ENCODE measurements at places on chromosomes 1 and 21. TPM values are rescaled to one million over a fixed set of nuclear protein-coding genes. Genes with fewer than 3 reads are reported as not detected.

DNA sequence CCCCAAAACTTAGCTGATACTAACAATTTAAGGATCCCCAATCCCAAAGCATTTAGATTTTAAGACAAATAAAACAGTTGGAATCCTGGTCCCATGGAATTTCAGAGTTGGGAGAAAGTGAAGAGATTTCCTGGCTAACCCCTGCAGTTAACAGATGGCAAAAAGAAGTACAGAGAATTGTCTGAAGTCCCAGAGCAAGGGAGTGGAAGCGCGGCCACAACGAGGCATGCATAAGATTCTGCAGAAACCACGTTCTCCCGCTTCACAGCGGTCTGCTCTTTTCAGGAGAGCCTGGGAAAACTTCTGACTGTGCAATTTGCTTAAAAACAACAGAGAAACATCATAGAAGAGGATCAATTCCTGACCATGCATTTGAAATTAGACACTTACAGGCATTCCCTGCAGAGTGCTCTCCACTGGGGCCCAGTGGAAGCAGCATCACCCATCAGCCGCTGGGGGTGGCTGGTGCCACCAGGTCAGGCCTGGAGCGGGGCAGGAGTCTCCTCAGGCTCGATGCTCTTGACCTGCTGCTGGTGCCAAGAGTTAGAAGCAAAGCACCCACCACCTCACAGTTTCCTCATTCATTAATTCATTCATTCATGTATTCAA, 226.7 kb upstream of the POU3F1 start:
- DNase-seq = peak; percentile 40

Gene SHE
- polyA plus RNA-seq = 1.6 TPM

DNA sequence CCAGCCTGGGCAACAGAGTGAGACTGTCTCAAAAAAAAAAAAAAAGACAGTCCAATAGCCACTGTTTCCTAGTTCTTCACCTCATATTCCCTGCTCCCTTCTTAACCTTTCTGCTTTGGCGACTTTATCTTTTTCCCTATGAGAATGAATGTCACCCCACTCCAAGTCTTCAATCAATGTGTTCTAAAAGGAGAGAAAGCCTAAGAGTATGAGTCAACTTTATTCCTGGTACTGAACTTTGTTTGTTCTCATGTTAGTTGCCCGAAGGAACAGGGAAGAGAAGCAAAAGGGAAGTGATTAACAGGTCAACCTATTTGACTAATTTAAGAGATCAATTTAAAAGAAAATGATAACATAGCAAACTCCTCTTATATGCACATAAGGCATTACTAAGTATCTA, 39.9 kb upstream of the SLC16A1 start:
- DNase-seq = no peak

- DNase-seq = peak; percentile 15
Observed at GRCh38 chr1:109643385-109644230, 12.3 kb upstream of the GSTM4 start.

DNA sequence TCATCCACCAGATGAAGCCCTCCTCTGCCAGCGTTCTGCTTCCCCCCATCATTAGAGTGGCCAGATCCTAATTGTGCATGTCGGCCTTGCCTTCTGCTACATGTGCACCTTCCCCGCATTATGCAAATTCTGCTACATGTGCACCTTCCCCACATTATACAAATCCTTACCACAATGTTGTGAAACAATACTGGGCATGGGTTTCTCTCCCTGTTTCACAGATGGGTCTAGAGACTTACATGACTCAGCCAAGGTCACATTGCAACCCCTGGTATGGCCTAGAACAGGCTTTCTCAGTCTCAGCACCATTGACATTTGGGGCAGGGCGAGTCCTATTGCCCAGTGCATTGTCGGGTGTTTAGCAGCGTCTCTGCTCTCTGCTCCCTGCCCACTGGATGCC, 1.0 kb upstream of the CELA2A start:
- DNase-seq = no peak

DNA sequence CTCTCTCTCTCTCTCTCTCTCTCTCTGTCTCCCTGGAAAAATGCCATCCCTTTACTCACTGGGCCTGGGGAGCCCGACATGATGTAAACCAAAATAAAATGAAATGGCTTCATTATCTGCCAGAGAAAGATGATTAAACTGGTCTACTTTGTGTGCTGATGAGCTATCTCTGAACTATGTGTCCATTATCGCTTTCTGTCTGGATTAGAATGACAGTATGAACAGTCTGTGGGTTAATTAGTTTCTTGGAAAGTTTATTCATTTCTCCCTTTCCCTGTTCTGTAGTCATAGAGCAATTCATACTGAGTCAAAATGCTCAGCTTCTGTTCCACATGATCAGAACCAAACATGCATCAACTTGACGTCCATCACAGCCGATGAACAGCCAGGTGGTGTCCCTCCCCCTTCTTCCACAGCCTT, 72.4 kb upstream of the KCND3 start:
- no peak for DNase-seq

GRCh38 chr21:38289705-38290485, 33.1 kb downstream of the KCNJ15 start:
- DNase-seq = no peak

Gene MIXL1
- polyA plus RNA-seq = not detected

DNA sequence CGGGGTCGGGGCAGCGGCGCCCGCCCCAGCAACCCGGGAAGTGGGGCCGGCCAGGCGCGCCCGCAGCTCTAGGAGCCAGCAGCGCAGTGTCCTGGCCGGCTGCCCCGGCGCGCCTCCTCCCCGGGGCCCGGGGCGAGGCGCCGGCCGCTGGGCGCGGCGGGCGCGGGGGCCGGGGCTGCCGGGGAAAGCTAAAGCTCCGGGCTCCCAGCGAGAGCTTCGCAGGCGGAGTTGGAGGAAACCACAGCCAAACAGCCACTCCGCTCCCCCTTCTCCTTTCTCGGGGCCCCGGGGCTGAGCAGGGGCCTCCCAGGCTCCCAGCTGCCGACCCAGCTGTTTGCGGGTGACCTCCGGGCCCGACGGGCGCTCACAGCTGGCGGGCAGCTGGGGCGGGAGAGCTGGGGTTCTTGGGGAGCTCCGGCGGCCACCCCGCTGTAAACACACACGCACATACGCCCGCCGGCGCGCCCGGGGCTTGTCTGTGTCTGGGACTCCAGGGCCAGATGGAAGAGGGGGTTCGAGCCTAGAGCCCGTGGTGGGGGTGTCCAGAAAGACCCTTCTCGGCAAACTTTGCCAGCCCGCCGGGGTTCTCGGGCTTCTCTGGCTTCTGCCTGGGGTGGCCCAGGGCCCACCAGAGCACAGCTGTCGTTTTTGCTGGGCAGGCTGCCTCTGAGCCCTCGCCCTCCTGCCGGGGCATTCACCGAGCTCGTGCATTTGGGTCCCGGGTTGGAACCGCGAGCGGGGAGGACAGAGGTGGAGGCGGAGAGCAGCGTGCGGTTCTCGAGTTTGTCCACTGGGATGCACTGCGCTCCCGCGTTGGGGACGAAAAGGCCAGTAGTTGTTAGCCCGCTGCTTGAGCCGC, 1.5 kb downstream of the AJAP1 start:
- peak; percentile 93 for DNase-seq

Gene PRKAB2
- 6.8 TPM for polyA plus RNA-seq

DNA sequence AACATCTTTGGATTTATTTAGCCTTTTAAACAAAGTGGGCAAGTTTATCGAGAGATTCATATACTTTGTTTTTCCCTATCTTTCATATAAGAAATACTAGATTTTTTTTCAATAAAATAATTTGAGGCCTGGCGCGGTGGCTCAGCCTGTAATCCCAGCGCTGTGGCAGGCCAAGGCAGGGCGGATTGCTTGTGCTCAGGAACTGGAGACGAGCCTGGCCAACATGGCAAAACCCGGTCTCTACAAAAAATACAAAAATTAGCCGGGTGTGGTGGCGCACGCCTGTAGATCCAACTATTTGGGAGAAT, 1.6 kb upstream of the CDC14A start:
- no peak for DNase-seq

Gene VPS72
- polyA plus RNA-seq = 172 TPM
